ENCODE measurements at places on chromosomes 5 and 9. TPM values are rescaled to one million over a fixed set of nuclear protein-coding genes. Genes with fewer than 3 reads are reported as not detected.

DNA sequence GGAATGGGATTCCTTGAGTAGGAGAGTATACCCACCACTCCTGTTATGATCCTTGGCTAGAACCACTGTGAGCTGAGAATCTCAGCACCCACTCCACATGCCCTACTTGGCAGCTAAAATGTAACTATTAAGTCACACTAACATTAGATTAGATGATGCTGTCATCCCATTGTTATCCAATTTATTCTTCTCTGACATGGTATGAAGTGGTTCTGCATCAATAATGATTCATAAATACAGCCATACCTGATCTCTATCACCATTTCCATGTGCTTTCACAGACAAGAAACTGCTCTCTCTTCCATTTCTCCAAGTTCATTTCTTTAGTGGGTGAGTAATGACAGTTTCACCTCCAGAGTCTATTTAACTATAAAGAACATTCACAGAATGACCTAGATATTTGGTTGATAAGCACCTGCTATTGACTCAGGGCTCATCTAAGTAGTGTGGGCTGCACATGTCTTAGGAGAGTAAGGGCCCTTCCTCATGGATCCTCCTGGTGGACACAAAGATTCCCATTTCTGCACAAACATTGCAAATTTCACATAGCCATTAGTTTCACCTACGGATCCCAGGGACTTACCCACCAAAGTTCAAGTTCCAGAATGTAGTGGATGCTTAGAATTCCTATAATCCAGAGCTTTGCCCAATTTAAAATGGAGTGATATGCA, 187.9 kb downstream of the EBF1 start:
- DNase-seq: no peak

DNA sequence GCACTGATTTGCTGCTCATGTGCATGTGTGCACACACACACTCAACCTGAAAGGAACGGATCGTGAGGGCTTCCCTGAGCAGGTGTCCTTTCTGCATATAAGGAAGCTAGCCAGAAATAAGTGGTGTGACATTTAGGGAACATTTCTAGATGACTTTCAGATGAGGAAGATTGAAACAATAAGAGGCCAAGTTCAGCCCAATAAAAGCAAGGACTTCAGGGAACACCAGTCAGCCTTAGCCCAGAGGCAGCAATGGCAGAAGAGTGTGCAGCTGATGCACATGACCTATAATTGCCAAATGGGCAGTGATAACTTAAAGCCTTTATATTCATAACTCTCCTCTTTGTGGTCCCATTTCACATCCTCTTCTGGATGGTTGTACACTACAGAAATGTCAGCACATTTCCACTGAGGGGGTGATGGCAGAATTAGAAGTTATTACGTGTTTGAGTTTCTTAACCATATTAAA, 255.5 kb downstream of the TRIM32 start:
- no peak for DNase-seq

Gene ARHGEF28
- total RNA-seq: 56.9 TPM

GRCh38 chr9:61669352-61669751, 479.5 kb downstream of the SPATA31A7 start:
- DNase-seq: no peak

- DNase-seq: no peak
Observed at GRCh38 chr5:159657771-159658170, 258.5 kb upstream of the ADRA1B start.

DNA sequence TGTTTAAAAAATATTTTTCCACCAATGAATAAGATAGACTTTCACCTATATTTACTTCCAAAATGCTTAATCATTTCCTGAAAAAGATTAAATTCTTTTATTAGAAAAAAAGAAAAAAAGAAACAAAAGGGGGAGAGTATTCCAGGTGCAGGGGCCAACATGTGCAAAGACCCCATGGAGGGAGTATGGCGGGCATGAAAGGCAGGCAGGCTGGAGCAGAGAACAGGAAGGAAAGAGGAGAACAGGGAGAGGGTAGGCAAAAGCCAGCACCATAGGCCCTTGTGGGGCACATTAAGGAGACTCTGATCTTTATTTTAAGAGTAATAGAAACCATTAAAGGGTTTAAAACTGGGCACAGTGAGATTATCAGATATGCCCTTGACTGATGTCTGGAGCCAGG, 16.5 kb upstream of the SAP30L start:
- DNase-seq: no peak

DNA sequence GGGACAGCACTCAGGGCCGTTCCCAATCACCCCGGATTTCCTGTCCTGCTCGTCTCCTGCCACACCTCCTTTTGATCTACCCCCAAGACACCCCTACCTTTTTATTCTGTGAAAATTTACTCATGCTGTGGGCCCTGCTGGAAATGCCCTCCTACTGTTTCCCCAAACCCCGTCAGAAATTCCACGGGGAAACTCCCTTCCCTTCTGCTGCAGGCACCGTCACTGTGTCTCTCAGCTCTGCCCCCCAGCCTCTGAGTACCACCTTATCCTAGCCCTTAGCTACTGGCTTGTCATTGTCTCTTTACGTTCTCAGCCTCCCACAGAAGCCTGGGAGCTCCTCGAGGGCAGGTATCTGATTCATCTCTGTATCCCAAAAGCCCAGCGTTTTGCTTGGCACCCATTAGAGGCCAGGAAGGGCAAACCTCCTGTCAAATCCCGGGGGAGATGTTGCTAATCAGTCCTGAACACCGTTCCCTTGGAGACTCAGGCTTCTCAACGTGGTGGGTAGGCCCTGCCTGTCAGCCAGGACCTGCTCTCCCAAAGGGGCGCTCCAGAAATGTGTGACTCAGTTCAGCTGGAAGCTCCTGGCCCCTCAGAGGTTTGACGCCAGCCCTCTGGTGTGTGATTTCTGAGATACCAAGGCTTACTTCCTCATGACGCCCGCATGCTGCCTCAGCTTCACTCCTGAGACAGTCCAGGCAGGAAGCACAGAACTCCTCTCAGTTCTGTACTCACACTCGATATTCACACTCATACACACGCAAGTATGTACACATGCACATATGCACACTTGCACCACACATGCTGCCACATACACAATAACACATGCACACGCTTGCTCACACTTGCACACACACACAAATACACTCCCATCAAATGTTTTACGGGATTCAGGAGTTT, 50.7 kb upstream of the GRHPR start:
- peak; percentile 88 for DNase-seq

Gene PCDHGA5
- 2.7 TPM for total RNA-seq

DNA sequence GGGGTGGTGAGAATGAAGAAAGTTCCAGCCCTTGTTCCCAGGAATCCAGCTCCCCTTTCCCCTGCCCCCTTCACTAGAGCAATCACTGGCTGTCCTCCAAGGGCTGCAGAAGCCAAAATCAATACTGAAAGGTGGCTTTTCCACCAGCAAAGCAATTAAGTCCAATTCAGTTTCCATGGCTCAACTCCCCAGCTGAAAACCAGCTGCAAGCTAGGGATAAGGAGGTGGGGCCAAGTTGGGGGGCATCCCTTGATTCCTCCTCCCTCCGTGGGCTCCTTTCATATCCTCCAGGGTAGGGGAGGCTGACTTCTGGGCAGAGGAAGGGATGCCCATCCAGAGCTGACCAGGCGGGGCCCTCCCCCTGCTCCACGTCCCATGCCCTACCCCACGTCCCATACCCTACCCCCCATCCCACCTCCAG, 22.7 kb downstream of the CAMK2A start:
- DNase-seq: peak; percentile 58

GRCh38 chr5:91373600-91373999, 9.5 kb downstream of the ARRDC3 start:
- no peak for DNase-seq

DNA sequence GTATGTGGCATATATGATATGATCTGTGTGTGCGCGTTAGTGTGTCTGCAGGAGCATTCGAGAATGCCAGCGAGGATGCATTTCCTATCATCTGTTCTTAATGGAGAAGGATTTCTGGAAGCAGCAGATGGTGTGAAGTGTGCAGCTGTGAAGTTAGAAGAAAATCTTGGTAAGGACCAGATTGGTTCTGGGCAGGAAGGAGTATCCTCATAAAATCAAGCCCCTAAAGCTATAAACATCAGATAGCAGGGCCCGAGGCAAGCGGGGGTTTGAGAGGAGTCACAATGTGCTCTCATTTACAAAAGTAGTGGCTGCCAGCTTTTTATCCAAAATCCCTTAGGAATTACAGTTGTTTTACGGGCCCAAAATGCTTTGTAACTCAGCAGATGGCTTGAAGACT, 40.0 kb downstream of the DAPK1 start:
- DNase-seq: no peak

- DNase-seq: no peak
Observed at GRCh38 chr9:122888480-122888879, 16.7 kb downstream of the RC3H2 start.

- no peak for DNase-seq
Observed at GRCh38 chr5:107551088-107551487, 119.6 kb downstream of the EFNA5 start.

Gene LIFR
- total RNA-seq: 39.8 TPM

DNA sequence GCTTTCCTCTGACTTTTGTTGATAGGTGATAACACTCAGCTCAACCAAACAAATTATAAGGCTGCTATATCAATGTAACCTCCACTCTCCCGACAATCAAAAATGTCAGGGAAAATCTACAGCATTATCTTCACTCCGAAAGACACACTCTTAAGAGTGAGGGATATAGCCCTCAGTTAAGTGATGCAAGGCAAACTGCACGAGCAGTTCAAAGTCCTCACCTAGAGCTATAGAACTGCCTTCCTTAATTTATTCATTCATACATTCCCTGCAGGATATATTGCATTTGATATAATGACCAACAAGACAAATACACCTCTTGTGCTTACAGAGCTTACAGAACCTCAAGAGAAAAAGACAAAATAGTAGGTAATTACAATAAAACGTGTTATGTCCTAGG, 378.1 kb downstream of the ELAVL2 start:
- no peak for DNase-seq

DNA sequence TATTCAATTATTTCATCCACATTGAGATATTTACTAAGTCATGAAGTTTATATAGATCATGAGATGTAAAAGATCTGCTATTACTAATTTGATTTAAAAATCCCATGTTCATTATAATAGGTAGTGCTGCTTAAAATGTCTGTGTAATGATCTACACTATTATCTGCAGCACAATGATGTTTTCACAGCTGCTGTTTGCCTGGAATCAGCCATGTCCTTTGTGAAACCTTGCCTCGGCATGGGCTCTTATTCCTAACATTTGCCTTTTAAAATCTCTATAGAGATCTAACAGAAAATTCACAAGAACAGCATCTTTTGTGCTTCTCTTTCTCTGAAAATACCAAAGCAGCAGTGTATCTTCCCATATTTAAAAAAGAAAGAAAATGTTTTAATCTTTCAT, 444.6 kb downstream of the PTPRD start:
- no peak for DNase-seq

DNA sequence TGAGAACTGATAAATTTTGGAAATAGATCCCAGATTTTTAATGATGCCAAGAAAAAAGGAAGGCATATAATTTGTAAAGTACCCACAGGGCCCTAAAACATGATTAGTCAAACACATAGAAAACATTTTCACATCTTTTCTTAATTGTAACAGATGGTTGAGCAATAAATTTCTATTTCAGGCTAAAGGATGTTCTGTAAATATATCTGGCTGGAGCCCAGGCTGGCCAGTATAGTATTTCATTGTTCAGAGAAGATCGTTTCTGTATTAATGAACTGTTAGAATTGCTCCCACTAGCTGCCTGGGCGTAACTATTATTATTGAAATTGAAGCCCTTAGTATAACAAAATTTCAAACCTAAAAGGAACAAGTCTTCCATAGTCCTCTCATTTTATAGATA, 105.3 kb upstream of the SMC2 start:
- no peak for DNase-seq

- DNase-seq: peak; percentile 87
Observed at GRCh38 chr5:54520438-54520846, 2.9 kb downstream of the SNX18 start.

Gene INSL6
- total RNA-seq: not detected

GRCh38 chr9:112203536-112203935, 28.4 kb upstream of the SUSD1 start:
- no peak for DNase-seq

- DNase-seq: no peak
Observed at GRCh38 chr5:74765929-74766328, 988 bp downstream of the GFM2 start.

Gene GRIN3A
- total RNA-seq: not detected

Gene ADAMTS16
- total RNA-seq: 1.4 TPM

DNA sequence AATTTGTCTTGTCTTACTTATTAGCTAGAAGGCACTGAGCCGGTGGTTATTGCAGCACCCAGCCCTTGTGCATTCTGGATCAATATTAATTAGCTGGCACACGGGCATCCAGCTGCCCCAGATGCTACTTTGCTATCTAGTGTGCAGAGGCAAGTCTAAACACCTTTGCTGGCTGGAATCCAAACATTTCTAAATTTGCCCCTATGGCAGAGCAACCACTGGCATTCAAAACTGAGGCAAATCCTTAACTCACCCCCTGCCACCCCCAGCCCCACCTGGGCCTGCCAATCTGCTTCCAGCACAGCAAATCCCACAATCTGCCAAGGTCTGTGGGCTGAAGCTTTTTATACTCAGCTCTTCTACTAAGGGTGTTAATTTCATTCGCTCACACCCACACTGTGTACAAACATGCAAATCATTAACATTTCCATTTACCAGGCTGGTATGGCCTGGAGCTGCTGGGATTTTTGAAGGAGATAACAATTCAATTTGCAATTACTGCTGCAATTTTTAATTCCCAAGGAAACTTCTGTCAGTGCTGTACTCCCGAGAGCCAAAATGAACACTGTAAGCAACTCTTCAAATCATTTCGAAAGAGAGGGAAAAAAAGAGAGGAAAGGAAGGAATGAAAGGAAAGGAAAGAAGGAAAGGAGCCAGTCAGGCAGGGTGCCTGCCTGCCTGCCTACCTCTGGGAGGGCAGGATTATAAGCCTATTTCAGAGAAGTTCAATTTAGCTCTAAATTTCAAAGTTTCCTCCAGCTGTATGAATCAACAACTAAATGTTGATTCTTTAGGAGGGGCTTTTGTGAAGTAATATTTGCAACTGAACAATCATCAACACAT, 35.5 kb downstream of the RAPGEF1 start:
- no peak for DNase-seq

Gene DMAC1
- total RNA-seq: 7.6 TPM

DNA sequence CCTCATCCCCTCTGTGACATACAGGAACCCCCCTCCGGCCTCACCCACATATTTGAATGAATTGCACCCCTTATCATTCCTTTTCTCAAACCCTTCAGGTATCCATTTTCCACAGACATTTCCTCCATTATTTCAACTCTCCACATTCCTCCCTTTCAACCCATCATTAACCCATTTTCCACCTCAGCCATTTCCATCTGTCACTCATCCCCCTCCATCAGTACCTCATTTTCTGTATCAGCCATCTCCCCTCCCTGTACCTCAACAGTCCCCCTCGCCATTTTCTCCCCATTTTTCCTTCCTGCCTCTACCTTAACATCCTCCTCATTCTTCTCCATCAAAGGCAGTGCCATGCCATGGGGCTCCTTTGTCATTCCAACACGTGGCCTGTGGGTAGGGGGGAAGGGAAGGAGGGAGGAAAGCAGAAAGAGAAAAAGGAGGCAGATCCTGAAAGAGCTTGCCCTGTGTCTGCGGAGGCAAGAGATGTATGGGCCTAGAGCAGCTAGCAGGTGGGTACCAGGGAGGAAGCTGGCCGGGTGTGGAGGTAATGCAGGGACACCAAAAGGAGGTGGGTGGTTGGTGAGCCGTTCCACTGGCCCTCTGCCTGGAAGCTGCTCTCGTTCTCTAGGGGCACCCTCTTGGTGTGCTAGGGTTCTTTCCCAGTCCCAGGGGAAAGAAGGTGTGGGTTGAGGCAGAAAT, 1.5 kb downstream of the DNAJB5 start:
- peak; percentile 29 for DNase-seq

- no peak for DNase-seq
Observed at GRCh38 chr9:20437476-20437875, 184.8 kb downstream of the MLLT3 start.
